ENCODE measurements at places on chromosomes 2 and 18. TPM values are rescaled to one million over a fixed set of nuclear protein-coding genes. Genes with fewer than 3 reads are reported as not detected.
A peak's percentile ranks its signal among the peaks of the same experiment; 100 is the strongest.

C1QL2 gene
- not detected for total RNA-seq

GRCh38 chr2:84878896-84879583 lies 1.8 kb downstream of the TRABD2A start:
- peak overlapping the region; percentile 96 for H3K27ac ChIP-seq
- H3K27me3 ChIP-seq = no peaks in the 10 kb centered on the region
- peaks cover 70% of the 10 kb centered on the region for H3K4me1 ChIP-seq
- no peak for DNase-seq

DNA sequence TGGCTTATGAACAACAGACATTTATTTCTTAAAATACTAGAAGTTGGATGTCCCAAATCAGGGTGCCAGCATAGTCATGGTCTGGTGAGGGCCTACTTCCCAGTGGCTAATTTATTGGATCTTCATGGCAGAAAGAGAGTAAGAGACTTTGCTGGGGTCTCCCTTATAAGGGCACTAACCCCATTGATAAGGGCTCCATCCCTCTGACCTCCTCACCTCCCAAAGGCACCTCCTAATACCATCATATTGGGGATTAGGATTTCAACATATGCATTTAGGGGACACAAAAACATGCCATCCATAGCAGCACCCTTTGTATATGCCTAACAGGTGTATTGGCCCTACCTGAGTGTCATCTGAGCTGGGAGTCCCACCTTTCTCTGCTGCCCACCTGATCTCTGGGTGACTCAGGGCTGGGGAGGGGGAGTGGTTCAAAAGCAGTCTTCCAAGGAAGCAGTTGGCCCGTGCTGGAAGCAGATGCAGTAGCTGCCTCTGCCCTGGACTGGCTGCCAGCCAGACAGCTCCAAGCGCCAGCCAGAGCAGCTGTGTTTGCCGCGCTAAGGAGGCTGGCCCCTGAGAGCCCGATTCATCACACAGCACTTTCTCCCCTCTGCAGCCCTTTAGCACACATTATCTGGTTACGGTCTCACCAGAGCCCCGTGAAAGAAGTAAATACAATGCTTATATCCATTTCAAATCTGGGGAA lies 84.6 kb downstream of the SMAD7 start:
- H3K27ac ChIP-seq = no peak overlapping the region
- H3K4me1 ChIP-seq = peaks cover 24% of the 10 kb centered on the region
- peaks cover 5% of the 10 kb centered on the region for H3K36me3 ChIP-seq

DNA sequence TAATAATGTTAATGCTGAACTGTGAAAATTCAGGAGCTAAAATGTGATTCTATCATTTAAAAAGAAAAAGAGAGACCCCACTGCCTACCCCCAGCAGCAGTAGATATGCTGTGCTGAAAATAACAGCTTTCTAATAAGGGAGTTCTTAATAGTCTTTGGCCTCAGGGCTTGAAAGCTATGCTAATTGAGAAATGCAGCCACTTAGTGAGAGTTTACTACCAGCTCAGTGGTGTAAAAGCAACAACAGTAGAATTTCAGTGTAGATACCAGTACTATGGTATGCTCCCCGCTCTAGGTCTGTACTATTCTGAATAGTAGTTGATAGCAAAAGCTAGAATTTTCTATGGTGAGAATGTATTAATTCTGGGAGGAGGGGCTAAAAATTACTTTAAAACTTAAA lies 303.1 kb upstream of the VWC2L start:
- no peaks in the 10 kb centered on the region for H3K36me3 ChIP-seq
- no peaks in the 10 kb centered on the region for H3K4me1 ChIP-seq
- no peaks in the 10 kb centered on the region for H3K27me3 ChIP-seq
- no peak overlapping the region for H3K27ac ChIP-seq

- no peaks in the 10 kb centered on the region for H3K36me3 ChIP-seq
- no peak for DNase-seq
- peaks cover 10% of the 10 kb centered on the region for H3K4me1 ChIP-seq
Observed at GRCh38 chr2:60357996-60358395, 195.5 kb downstream of the BCL11A start.
